ENCODE measurements at places on chromosomes 1 and 21.

DNA sequence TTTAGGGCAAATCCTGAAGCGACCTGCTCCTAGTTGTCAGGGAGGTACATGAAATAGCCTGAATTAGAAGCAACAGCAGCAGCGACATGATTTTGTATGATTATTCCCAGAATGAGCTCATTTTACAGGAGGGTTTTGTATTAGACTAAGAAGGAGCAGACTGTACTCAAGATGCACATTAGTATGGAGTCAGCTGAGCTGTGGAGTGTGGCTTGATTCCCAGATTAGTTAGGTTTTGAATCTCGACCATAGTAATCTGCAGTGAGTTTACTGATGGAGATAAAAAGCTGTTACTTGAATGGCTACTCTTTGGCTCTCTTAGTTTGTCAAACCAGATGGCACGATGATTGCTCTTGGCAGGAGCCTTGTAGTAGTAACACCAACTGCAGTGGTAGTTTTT is 143.1 kb downstream of the PHTF1 start:
- DNase-seq = no peak

- no peak for DNase-seq
Observed at GRCh38 chr1:50421366-50421748, 1.9 kb downstream of the DMRTA2 start.

GRCh38 chr1:28737307-28738132 is 780 bp downstream of the YTHDF2 start:
- DNase-seq = peak; percentile 23

DNA sequence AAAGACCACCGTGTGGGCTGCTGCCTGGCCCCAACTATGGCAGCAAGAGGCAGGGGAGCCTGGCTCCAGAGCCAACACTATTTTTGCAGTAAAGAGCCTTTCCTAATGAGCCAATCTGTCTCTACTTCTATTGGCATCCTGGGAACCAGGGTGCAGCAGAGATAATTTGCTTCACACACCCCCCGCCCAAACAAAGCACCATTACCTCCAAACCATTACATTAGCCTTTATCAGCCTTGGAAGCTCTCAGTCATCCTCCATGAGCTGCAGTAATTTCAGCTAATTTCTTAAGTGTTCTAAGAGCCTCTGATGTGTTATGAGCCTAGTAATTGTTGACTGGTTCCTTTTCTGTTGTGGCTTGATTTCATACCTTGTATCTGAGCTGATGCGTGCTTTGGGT is 21.6 kb downstream of the ARMH1 start:
- no peak for DNase-seq

- no peak for DNase-seq
Observed at GRCh38 chr1:101136739-101137138, 100.1 kb upstream of the S1PR1 start.

All from activated CD8-positive, alpha-beta memory T cell treated with anti-CD3 and anti-CD28 coated beads for 48 hours (primary cell).